Inflammatory macrophage treated with lipopolysaccharide for 4 hours (primary cell): ENCODE measurements at places on chromosomes 12 and 14.

DNA sequence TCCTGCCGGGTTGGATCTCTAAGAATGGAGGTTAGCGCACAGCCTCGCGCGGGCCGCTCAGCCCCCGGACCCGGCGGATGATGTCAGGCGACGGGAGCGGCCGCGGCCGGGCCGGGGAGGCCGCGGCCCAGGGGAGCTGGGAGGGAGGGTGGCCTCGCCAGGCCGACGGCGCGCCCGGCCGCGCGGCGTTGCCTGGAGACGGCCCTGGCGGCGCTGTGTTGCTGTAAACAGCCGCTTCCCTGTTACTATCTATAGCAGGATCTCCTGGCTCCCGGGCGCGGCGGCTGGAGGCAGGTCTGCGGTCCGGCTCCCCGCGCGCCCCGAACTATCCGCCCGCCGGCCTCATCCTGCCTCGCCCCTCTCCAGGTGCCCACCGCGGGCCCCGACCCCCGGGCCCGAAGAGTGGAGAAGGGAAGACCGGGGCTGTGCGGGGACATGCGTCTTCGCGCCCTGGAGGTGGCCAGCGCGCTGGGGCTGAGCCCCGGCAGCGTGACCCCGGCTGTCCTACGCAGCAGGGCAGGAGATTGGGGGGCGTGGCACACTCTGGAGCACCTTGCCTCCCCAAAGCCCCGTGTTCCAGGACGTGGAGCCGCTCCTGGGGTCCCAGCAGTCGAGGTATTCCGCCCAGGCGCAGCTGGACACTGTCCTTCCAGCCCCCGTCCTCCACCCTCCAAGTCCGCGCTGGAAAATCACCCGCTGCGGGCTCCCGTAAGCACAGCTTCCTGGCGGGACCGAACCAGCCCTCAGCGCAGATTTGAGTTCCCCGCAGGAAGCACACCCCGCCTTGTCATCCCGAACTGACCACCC, 1.4 kb upstream of the FOS start:
- DNase-seq = peak; percentile 82

GRCh38 chr12:127286281-127286680, 980.7 kb upstream of the TMEM132C start:
- DNase-seq = no peak

GRCh38 chr12:127722611-127723010, 544.4 kb upstream of the TMEM132C start:
- no peak for DNase-seq

GRCh38 chr14:66233591-66233990, 252.6 kb upstream of the CCDC196 start:
- no peak for DNase-seq

DNA sequence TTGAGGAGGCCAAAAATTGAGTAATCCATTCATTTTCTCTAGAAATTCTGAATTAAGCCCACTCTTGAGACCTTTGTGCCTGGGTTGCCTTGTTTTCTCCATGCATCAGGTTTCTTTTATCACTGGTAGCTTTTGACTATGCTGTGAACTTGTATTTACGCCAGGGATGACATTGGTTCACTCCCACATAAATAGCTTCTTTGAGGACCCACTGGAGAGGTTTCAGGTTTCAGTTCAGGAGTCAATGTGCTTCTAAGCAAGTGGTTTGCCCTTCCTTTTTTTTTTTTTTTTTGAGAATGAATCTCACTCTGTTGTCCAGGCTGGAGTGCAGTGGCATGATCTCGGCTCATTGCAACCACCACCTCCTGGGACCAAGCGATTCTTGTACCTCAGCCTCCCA, 10.2 kb upstream of the SLC17A8 start:
- DNase-seq = no peak

GRCh38 chr14:64937821-64938193, 4.7 kb downstream of the GPX2 start:
- DNase-seq = no peak

- DNase-seq = no peak
These were observed 150.5 kb upstream of the KRR1 start for GRCh38 chr12:75661908-75662307.

- DNase-seq = no peak
These were observed 439 bp upstream of the ANAPC5 start for GRCh38 chr12:121352682-121353018.
